ENCODE measurements at places on chromosomes 5 and 9.

DNA sequence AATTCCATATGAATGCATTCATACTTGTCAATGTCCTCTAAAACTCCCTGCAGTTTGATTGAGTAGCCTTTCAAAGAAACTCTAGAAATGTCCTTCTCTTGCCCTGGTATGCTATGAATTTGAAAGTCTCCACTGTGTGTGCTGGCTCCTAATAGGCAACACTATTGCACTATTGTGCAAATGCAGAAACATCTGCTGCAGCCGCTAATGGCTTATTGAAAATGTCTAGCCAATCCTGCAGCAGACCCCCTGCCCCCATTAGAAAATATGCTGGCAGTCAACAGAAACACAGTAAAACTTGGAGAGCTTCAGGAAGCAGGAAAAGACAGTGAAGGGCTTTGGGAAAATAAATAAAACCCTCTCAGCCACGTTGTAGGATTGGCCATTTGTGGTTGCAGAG lies 87.3 kb upstream of the GRAMD2B start:
- peak; percentile 78 for DNase-seq

DNA sequence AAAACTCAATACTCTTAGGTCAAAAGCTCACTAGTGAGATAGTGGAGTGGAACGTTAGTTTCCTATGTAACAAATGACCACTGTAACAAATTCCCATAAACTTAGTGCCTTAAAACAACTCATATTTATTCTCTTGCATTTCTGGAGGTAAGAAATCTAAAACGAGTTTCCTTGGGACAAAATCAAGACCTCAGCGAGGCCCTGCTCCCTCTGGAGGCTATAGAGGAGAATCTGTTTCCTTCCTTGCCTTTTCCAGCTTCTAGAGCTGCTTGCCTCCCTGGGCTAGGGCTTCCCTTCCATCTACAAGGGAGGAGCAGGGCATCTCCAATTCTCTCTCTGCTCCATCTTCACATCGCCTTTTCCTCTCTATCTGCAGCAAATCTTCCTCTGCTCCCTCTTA lies 32.0 kb downstream of the SEMA5A start:
- DNase-seq: no peak

DNA sequence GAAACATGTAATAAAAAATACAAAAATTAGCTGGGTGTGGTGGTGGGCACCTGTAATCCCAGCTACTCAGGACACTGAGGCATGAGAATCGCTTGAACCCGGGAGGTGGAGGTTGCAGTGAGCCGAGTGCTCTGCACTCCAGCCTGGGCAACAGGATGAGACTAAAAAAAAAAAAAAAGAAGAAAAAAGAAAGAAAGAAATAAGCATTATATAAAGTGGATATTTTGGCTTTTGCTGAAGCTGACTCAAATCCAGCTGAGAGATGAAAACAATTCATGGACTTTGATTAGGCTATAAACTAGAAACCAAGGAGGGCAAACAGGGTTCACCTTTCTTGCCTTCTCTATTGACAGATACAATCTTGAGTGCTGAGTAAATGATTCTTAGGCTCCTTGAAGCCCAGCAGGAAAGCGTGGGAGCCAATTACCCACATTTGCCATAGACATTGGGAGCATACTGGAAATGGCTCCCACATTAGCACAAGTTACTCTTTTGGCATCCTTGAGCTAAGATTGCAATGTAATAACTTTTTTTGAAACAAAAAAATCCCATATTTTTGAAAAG lies 2.4 kb upstream of the BTF3 start:
- DNase-seq: no peak

DNA sequence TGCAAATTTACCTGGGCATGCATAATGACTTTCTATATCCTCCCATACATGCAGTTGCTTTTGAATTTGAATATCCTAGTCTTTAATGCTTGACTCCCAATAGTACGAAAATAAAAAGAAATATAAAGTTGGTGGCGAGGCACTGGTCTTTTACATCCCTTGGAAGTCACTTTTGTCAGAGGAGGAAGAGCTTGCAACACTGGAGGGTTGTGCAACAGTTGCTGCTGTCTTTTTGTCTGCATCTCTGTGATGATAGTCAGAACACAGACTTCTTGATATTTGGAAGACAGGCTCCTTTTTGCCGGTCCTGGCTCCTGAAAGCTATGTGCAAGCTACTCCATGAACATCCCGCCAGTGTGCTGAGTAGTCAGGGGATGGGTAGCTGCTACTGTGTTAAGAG lies 16.8 kb upstream of the SGCD start:
- no peak for DNase-seq

DNA sequence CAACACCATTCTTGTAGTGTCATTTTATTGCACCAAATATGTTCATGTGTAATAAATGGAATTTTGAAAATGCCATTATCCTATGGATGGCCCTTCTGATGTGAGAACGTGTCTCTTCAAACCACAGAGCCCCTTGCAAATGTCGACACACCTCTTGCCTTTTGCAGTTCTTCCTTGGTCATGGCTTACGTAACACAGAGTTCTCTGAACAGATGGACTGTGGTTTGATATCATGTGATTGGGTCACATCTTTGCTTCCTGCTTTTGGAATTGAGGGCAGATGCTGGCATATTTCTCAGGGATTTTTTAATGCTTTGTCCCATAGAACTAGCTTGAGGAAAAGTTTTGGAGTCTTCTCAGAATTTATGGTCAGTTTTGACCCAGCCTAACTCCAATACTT lies 4.6 kb downstream of the TGFBR1 start:
- DNase-seq: peak; percentile 62

GRCh38 chr5:76701298-76701697 lies 14.6 kb upstream of the F2R start:
- DNase-seq: peak; percentile 72

DNA sequence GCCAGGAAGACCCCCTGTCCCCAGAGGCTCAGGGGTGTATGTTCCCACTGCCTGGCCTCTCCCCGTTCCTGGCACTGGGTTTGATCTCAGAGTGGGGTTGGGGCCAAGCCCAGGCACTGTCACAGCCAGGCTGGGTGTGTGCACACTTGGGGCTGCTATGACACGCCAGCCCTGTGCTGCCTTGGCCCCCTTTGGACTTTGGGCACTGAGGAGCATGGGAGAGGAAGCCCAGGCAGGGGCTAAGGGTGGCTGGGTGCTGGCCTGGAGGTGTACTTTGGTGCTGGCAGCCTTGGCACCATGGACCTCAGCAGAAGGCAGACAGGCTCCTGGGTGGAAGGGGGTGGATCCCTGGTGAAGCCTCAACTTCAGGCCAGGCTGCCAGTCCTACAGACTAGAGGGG lies 223.6 kb upstream of the ISL1 start:
- no peak for DNase-seq

GRCh38 chr5:76604838-76605237 lies 18.4 kb downstream of the F2RL2 start:
- DNase-seq: peak; percentile 16

DNA sequence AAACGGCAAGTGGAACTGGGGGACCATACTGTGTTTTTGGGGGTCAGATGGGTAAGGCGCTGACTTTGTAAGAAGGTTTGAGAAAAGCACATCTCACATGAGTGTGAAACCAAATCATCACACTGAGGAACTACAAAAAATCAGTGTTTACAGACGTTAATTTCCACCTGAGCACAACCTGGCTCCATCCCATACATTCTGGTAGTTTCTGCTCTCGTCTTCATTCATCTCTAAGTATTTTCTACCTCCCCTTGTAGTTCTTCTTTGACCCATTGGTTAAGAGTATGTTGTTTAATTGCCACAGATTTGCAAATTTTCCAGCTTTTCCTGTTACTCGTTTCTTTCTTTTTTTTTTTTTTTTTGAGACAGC lies 8.9 kb upstream of the DPP7 start:
- DNase-seq: no peak

DNA sequence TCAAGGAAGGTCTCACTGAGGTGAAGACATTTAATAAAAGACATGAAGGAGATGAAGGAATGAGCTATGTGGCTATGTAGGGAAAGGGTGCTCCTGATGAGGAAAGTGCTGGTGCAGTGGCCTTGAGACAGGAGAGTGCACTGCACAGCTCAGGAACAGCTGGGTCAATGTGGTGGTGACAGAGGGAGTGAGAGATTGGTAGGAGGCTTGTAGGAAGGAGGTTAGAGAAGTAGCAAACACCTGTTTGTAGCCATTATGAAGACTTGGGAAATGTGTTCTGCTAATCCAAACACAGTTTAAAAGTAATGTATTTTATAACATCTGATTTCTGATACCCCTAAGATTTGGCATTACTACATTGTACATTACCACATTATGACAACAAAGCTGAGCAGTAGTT lies 115.1 kb upstream of the MTAP start:
- DNase-seq: no peak

GRCh38 chr9:101636247-101636646 lies 41.5 kb upstream of the PPP3R2 start:
- DNase-seq: no peak

DNA sequence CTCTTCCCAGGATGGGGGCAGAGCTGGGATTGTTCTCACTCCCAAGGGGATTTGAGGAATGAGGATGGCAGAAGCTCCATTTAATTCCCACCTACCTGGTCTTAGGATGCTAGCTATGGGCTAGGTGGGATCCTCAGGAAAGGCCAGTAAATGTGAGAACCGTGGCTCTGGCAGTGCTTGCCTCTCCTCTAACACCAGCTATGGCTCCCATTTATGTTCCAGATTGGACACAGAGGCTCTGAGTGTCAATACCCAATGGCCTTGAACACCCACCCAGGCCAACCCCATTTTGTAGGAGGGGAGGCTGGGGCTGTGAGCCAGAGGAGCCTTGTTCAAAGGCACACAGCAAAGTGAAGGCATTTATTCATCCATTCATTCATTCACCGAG lies 10.2 kb upstream of the DAB2IP start:
- DNase-seq: no peak

GRCh38 chr9:22158927-22159346 lies 149.8 kb upstream of the CDKN2B start:
- DNase-seq: no peak

DNA sequence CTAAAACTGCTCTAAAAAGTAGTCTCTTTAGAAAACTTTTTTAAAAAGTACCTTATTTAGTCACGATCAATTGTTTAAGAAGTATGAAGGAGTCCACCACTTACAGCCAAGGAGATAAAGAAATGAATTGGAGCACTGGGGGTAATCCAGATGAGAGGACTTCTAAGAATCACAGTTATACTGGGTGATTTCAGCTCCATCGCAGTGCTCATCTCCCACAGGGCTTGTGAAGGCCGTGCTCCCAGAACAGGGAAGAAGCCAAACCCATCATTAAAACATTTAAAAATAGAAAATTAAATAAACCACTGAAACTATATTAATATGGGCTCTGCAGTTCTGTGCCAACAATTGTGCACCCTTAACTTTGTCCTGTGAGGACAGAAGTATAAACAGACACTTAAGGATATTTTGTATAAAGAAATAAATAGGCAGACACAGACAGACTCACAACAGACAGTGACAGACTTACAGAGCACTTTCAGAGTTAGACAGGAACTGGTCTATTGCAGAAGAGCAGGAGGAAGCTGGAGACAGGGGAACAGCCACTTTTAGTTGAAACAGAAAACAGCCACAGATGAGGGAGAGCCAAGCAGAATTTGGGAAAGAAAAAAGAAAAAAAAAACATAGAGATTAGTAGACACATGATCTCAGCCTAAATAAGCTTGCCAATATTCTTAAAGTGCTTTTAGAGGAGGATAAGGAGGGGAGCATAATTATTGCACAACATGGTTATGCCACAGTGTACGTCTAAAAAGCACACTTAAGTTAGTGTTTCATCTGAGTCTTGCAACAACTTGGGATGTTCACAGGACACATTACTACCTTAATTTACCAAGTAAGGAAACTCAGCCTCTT lies 81.8 kb downstream of the FBXO38 start:
- DNase-seq: no peak
